ENCODE measurements at places on chromosomes 6 and 20.

- no peak for DNase-seq
These were observed 9.4 kb downstream of the FOXP4 start for GRCh38 chr6:41555326-41556300.

DNA sequence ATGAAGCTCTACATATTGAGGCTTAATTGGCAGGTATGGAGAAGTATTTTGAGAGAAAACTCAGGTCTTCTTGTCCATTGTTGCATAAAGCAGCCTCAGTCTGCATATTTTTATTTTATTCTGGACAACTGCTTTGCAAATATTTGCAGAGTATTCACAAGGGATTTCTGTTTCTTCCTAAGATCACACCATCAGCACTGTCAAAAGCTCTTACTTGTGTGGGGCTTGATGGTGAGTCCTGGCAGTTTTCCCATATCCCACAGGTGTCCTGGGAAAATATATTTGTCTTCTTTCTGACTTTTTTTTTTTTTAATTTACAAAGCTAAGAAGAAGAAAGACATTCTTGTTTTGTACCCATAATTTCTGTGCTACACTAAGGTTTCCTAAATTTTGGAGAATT lies 16.9 kb upstream of the MLIP start:
- DNase-seq: no peak

DNA sequence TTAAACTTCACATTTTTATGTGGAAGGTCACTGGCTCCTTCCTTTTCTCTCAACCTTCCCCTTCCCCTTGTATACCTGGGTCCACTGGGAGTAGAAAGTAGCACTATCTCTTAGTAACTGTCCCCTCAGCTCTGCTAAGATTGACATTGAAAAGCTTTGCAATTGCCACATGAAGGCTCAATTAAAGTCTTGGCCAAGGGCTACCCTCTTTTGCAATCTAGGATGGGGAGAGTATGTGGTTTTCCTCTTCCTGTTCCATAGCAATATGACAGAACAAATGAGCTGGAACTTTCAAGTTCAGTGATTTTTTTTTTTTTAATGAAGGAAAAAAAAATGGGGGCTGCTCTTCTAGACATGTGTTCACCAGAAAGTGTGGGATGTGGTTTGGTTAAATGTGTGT lies 37.1 kb downstream of the PROKR2 start:
- DNase-seq: no peak

GRCh38 chr20:48763216-48763914 lies 64.4 kb downstream of the PREX1 start:
- no peak for DNase-seq

DNA sequence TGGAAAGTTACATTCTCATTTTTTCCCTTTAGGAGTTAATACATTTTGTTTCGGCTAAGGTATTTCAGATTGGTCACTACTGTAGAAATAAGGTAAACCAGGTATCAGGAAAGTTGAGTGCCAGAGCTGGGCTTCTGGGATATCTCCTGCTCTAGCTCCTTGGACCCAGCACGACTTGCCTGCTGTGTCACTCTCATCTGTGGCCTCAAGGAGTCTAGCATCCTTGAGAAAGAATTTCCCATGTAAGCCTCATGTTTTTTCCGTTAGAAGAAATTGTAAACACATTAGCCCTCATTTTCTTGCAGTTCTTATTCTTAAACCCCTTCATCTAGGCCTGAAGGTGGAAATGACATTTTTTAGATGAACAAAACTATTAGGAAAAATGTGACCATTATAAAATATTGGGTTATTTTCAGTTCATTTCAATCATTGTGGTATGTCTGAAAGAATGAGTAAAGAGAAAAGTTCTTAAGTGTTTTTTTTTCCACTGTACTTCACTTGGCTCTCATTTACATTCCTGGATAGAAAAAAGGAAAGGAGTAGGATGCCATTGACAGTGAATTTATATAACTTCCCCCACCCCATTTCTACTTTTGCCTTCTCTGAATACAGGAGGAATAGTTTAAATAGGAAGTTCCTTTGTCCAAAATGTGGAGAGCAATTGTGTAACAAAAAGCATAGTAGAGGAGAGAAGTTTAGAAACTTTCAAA lies 46.7 kb downstream of the CD2AP start:
- no peak for DNase-seq

DNA sequence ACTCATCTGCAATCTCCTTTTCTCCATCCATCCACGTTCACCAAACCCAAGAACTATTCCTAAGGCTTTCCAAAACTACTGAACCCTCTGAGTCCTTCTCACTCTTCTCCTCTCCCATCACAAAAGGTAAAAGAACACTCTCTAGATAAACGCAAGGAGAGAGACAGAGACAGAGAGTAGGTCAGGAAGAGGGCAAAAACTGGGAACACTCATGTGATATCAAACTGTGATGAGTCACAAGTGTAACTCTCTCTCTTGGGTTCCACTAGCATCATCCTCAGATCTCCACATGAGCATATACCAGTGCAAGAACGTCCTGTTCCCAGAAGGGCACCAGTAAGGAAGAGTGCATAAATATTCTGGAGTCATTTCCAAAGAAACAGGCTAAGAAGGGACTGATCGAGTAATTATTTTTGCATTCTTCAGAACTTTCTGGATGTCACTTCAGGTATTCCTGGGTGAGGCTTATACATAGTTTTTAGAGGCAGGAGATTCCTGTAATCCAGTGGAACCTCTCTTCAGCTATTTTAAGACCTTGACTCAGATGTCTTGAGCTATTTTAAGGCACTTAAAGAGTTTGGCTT lies 47.3 kb upstream of the STXBP5 start:
- DNase-seq: no peak

DNA sequence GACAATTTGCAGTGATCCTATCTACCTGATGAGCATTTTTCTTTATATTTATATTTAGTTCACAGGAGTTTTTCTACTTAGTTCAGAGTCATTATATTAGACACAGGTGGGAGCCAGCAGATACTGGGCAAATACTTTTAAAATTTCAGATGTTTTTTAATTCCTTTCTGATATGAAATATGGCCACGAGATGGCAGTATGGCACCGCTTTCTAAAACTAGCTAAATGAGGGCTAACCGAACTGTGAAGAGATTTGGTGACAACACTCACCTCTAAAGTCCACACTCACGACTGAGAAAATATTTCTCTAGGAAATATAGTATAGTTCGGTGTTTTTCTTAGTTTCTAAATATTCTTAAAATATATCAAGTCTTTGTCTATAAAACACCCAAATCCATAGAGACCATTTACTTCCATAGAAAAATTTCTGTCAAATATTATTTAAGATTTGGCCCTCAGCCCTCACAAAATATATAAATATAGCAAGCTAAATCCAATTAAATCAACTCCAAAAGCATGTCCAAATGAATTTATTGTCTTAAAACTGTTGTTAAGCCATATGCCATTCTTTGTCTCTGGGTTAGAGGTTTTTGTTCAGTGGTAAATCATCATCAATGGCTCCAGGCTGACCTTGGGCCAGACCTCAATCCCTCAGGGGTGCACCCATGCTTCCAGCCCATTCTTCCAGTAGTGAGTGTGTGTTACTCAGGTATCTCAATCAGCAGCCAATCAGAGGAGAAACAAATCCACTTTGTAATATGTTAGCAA lies 63.6 kb downstream of the HUS1B start:
- DNase-seq: peak; percentile 24

DNA sequence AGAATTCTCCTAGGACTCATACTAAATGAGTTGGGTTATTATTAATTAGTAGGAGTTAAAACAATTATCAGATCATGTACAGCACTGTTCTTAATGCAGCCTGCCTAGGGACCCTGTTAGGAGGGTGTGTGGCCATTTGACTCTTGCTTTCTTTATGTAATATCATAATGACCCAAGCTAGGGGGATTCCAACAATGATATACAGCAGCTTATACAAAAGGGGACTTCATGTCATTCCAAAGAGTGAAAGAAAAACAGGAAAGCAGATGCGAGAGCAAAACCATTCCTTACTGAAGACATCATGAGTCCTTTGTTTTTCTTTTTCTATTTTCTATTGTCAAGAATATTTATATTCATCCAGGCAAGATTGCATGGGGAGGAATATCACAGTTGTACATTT lies 455.2 kb downstream of the PLCB1 start:
- DNase-seq: no peak

GRCh38 chr6:104087765-104088164 lies 772.0 kb downstream of the HACE1 start:
- DNase-seq: no peak

DNA sequence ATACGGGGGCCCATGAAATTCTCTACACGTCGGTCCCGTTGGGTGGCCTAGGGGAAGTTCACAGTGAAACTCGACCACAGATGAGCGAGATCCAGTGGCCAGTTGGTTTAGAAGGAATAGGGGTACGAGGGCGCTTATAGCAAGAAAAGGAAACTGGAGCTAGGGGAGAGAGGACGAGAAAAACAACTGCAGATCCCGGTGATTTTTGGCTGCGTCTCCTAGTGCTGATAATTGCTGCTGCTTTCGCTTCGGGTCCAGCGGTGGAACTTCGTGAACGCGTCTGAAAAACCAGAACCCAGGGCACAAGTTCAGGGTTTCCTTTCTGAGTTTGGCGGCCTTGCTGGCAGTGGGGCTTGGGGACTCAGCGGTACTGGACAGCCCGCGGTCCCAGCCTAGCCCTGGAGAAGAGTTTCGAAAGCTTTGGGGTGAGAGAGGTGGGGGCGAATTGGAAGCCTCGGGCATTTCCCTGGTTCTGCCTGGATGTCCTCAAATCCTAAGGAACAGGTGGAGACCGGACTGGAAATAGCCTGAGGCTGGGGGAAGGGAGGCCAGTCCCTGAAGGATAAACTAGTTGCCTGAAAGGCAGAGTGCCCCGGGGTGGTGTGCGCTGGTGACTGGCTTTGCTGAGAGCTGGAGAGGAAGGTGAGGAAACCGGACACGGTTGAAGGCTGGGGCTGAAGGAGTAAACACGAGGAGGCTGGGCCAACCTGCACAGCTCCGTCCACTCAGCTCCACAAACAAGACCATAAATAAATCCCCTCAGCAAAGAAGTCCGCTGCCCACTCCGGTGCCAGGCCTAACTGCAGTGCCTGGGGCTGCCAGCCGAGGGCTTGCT lies 793 bp downstream of the GMPR start:
- no peak for DNase-seq

- DNase-seq: no peak
These were observed 417.4 kb upstream of the SOX4 start for GRCh38 chr6:21176197-21176596.

- no peak for DNase-seq
These were observed 37.5 kb upstream of the PDE7B start for GRCh38 chr6:135814043-135814442.

DNA sequence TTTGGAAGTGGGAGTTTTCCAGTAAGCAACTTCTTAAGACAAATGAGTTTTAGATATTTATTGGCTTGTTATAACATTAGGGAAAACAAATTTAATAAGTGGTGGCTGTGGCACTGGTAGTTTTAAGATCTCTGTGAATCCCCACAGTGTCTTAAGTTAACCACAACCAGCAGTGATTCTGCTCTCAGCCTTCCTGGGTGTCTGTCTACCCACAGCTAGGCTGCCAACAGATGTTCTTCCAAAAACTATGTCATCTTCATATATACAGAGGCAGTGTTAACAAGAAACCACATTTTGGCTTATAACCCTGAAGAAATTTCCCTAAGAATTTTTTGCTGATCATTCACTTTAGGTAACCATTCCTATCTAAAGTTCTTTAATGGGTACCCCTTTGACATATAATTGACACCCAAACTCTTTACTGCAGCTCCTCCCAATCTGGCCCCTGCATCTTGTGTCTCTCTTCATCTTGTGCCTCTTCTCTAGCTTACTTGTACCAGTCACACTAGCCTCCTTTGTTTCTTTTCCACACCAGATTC lies 52.7 kb downstream of the TOP1 start:
- DNase-seq: no peak

DNA sequence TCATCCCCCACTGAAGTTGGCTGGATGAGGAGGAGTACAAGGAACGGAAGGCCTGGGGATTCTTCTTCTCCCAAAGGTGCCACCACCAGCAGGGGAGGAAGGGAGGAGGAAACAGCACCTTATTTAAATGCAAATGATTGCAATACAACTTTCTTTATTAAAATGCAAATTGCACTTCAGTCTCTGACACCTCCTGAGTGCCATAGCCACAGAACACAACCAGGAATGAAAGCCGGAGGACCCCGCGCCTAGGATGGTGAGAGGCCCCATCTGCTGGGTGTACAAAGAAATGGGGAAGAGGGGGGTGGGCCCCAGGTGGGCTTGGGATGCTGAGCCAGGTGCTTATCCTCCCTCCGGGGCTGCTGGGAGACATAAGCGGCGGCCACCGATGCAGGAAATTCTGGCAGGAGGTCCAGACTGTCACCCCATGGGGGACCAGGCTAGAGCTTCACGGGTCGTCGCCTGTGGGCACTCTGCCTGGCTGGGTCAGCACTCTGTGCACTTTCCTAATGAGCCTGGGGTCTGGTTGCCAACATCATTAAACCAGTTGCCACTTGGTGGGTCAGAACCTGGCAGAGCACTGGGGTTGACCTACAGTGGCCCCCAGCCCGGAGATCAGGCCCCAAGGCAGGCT lies 154.2 kb upstream of the MLN start:
- DNase-seq: no peak

DNA sequence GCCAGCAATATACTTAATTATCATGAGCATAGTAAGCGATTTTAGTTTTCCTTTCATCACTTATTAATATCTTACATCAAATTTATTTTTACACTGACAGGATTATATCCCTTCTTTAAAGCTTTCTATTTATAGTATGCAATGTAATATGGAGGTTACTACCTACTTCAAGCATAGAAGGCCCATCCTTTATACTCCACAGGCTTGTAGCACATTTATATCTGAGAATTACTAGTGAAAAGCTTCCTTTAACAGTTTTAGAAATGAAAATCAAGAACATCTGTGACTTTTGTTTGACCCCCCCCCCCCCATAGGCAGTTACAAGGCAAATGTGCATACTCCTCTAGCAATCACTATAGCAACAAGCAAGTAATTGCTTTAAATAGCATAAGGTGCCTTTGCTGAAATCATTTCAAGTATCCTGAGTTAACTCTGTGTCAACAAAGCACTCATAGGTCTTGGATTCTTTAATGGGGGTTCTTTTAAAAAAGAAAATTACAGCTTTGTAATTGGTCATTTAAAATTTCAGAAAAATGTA lies 917.7 kb downstream of the PHF3 start:
- DNase-seq: no peak

DNA sequence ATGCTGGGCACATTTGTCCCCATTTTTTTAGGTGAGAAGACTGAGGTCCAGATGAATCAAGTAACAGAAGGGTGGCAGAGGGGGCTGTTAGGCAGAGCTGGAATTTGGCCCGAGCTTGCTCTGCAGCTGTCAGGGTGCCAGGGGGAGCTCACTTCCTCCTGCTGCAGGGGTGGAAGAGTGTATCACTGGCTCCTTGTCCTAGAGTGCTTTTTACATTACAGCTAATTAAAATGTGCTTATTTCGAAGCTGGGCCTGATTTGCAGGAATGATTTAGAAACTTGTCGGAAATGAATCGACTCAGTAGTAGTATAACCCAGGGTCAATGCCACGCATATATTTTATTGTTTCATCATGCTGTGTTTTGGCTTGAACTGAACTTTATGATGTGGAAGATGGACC lies 11.1 kb downstream of the TOX2 start:
- DNase-seq: no peak

- DNase-seq: peak; percentile 91
These were observed 170.2 kb upstream of the PLN start for GRCh38 chr6:118377711-118378414.

- no peak for DNase-seq
These were observed 12.8 kb downstream of the ME1 start for GRCh38 chr6:83417880-83418663.

All from NCI-H187 (cell line).